ENCODE measurements at places on chromosomes 16 and 17. TPM values are rescaled to one million over a fixed set of nuclear protein-coding genes. Genes with fewer than 3 reads are reported as not detected.

The CCL7 gene
- total RNA-seq = not detected

The NHLRC4 gene
- 5.3 TPM for total RNA-seq

The SULT1A4 gene
- 2.2 TPM for total RNA-seq

The KRT36 gene
- total RNA-seq = not detected

The SERPINF2 gene
- 3.7 TPM for total RNA-seq

The METTL22 gene
- total RNA-seq = 20.1 TPM

DNA sequence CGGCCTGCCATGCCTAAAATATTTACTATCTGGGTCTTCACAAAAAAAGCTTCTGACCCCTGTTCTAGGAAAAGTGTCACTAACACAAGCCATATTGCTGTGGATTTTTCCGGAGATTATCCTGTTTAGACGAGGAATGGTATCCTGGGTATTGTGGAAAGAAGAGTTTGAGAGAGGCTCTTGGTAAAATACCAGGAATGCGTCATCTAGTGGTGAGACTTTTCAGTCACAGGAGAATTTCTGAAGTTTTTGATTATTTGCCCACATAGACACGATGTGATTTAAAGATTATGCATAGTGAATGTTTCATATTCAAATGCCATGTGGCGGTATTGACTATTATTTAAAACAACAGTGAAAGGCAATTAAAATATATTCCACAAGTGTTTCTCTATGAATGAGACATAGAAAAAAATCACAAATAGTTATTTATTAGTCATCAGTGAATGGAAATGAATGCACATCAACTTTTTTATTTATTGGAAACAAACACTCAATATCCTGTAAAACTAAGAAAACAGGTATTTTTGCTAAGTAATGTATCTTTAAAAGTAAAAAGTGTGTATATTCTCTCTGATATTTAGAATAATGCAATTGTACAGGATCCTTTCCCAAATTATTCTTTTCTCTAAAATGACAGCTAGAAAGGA is 7.8 kb downstream of the KRT28 start:
- no peak for DNase-seq

DNA sequence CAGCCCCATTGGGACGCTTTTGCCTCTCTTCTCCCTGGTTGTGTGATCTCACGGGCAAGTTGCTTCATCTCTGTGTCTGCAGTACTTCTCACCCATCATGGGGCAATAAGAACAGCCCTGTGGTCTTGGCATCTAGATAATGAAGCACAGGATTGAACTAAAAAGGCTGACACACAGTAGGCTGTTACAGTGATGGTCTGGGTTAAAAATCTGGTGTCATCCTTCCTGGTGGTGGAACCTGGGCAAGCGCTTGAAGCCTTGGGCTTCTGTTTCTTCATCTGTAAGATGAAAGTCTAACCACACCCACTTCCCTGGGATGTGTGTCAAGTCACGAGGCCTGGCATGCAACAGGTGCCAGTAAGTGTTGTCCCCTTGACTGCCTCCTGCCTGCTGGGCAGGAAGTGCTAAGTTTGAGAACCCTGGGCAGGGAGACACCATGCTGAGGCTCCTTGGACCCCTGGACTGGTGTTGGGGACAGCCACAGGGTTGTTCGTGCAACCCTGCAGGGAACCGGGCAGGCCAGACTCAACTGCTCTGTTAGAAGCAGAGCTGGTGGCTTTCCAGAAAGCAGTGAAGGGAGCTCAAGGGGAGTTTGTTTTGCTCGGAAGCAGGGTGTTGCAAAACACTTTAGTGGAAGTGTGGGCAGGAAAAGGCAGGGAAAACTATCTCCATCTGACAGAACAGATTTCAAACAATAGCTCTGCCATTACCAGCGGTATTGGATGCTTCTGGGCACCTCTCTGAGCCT is 5.9 kb upstream of the MAP2K3 start:
- peak; percentile 29 for DNase-seq

- DNase-seq = peak; percentile 71
Measured at GRCh38 chr16:57185446-57185944, 344 bp downstream of the PSME3IP1 start.

DNA sequence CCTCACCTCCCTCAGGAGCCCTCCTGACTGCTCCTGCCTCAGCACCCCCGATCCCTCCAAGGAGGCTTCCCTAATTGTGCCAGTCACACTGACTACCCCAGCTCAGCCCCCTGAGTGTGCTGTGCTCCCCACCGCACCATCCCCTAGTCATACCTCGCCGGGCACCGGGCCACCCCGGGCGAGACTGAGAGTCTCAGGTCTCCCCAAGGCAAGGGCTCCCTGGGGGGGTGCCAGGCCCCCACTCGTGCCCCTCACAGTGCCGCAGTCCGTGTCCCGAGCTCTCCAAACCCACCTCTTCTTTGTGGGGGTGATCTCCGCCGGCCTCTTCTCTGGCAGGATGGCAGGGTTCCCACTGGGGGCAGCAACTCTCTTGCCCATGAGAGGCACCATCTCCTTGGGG is 3.2 kb downstream of the TRPV3 start:
- DNase-seq = no peak

DNA sequence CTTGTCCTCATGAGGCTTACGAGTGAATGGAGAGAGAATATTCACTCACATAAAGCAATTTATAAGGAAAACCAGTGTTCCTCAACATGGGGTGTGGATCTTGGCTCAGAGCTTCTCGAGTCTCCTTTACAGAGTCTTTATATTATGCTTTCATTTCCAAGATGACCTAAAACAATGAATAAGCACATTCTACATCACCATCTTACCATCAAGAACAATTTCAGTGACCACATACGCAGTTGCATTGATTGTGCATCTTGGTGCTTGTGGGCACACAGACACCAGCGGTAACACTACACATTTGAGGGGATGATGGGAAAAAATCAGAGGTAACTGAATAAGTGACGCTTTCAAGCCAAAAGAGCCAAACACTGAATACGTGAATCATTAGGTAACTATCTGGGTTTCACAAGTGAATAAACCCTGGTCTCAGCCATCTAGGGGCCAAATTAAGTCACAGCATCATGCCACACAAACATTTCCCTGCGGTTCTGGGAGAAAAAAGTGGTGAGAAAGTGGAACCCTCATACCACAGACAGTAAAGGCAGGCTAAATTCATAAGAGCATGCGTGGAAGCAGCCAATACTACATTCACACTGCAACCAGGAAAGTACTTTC is 9.4 kb downstream of the CWC25 start:
- DNase-seq = no peak

DNA sequence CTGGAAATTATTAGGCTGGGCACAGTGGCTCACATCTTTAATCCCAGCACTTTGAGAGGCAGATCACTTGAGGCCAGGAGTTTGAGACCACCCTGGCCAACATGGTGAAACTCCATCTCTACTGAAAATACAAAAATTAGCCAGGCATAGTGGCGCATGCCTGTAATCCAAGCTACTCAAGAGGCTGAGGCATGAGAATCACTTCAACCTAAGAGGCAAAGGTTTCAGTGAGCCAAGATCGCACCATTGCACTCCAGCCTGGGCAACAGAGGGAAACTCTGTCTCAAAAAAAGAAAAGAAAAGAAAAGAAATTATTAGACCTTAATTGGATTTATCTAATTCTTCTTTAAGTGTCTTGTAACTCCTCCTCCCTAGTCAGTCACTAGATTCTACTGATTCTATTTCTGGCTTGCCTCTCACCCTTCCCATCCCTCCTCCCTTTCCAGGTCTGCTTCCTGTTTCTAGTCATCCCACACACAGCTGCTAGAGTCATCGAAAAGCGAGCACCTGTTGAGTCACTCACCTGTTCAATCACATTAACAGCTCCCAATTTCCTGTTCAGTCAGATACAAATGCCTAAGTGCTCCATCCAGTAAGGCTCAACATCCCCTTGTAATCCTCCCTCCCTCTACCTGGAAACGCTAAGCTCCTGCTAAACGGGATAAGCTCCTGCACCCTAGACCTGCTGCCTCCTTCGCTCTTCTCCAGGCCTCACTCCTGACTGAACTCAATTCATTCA is 34.6 kb downstream of the ERN1 start:
- DNase-seq = no peak

DNA sequence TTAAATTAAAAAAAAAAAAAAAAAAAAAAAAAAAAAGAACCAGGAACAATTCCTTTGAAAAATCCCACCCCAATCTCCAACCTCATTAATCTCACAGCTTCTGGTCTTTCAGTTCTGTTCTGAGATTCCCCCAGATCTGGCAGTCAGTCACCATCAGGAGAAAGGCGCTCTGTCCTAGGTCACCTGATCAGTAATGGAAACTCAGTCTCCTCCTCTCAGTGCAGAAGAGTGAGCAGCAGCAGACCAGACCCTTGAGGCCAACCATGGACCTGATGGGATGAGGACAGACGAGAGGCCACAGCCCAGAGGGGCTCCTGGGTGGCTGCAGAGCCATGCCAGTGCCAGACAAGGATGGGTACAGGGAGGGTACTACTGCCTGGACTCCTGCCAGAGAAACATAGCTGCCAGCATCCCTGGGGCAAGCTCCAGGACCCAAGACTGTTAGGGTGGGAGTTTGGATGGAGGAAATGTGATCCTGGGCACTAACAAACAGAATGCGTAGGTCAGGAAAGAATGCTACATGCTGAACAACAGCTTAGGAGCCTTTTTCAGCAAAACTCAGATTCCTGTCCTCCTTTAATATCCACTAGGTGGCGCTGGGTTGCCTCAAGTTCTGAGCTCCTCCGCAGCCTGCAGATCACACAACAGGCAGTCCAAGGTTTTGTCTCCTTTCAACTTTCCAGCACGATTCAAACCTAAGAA is 28.7 kb downstream of the MPG start:
- DNase-seq = peak; percentile 77
